Stimulated activated CD8-positive, alpha-beta memory T cell treated with anti-CD3 and anti-CD28 coated beads, Interleukin-15, amount 100 ng/mL, for 24 hours (primary cell): ENCODE measurements at places on chromosomes 7 and 10.
A peak's percentile ranks its signal among the peaks of the same experiment; 100 is the strongest.

DNA sequence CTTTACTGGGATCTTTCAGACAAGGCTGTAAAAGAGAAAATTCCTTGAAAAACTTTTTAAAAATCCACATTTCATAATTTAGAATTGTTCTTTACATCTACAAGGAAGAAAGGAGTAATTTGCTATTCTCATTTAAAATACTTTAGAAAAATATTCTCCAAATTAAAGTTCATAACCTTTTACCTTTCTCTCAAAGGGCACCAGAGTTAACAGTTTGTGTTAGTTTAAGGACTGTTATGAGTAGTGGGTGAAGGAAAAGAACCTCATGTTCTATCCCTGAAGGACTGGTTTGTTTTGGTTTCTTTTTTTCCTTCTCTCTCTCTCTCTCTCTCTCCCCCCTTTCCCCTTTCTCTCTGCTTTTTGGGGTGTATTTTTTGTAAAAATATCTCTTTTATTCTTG is 4.1 kb downstream of the AGMO start:
- DNase-seq = no peak

- no peak for DNase-seq
These were observed 16.9 kb downstream of the NOM1 start for GRCh38 chr7:156966387-156966786.

- DNase-seq = no peak
These were observed 283.4 kb downstream of the TFEC start for GRCh38 chr7:115747174-115747573.

DNA sequence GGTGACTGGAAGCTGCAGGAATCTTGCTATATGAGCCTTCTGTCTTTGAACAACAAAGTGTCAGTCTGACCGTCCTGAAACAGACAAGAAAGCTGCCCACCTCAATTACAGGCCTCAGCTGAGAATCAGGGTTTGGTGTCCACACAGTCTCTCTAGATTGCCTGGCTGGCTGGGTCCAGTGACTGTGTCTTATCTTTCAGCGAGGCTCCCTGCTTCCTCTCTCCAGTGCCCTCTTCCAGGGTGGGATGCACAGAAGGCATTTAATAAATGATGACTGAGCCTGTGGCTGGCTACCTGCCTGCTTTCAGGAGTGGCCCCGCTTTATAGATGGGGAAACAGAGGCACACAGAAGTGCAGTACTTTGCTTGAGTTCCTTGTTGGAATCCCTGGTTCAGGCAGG is 27.4 kb downstream of the FGF8 start:
- no peak for DNase-seq

DNA sequence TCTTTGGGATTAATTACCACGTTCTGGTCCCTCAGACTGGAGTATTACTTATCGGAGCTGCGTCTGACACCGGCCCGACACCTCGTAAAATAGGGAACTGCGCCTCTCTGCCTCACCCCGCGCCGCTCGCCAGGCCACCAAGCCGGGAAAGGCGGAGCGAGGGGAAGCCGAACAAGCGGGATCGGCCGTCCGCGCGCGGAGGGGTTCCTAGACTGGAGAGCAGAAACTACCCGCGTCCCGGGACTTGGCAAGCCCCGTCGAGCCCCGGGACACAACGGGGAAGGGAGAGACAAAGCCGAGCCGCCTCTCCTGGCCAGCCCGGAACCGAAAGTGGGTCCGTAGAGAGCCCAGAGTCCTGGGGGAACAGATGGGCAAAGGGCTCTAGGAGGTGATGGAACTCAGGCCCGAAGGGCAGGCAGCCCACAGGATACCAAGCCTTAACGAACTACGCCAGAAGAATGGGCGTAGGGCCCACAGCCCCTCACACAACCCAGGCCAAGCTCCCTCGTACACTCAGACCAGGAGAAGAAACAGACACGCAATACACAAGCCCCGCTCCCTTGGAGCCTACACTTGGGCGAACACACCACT is 6.5 kb downstream of the LBX1 start:
- no peak for DNase-seq

- DNase-seq = no peak
These were observed 694 bp upstream of the WASL start for GRCh38 chr7:123749537-123749857.

- no peak for DNase-seq
These were observed 33.9 kb upstream of the IKZF1 start for GRCh38 chr7:50270531-50271018.

DNA sequence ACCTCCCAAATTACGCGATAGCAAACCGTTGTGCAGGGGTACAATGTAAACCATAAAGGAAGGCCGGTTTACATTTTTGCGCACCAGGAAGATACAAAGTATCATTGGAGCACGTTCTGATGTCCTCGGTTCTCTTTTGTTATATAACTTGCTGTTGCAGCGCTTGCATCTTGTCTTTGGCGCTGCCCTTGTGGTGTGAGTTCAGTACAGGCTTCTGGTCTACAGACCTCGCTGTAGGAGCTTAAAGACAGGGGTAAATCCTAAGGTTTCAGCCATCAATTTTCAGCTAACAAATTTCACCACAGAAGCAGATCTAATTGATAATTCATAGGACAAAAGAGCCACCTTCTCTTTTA is 1.5 kb upstream of the MKX start:
- DNase-seq = no peak

- no peak for DNase-seq
These were observed 622 bp upstream of the COL1A2 start for GRCh38 chr7:94394109-94394436.

- peak; percentile 37 for DNase-seq
These were observed 982 bp downstream of the SFXN3 start for GRCh38 chr10:101031796-101032636.

GRCh38 chr7:127056202-127056601 is 196.5 kb downstream of the GRM8 start:
- no peak for DNase-seq

DNA sequence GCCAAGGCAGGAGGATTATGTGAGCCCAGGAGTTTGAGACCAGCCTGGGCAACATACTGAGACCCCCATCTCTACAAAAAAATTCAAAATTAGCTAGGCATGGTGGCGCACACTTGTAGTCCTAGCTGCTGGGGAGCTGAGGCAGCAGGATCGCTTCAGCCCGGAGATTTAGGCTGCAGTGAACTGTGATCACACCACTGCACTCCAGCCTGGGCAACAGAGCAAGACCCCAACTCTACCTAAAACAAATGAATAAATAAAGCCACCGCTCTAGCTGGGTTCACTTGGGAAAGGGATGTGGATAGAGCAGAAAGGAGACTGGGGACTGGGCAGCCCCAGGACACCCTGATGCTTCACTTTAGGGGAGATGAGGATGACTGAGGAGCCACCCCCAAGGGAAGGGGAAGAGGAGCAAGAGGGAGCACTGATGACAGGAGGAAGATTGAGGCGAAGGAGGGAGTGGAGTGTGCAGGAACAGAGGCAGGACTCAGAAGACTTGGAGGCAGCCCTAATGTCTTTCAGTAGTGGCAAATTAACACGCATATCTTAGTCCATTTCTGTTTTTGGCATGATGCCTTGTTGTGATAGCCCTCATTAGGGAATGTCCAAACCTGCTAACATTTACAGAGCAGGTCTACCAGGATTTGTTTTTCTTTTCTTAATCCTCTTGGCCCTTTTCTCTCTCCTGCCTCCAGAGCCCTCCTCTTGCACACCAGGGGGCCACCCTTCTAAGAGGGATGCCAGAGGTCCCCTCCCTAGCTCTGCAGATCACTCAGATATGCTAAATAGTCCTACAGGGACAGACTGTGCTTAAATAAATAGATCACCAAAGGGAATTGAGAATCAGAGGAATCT is 88.3 kb downstream of the C10orf105 start:
- no peak for DNase-seq

DNA sequence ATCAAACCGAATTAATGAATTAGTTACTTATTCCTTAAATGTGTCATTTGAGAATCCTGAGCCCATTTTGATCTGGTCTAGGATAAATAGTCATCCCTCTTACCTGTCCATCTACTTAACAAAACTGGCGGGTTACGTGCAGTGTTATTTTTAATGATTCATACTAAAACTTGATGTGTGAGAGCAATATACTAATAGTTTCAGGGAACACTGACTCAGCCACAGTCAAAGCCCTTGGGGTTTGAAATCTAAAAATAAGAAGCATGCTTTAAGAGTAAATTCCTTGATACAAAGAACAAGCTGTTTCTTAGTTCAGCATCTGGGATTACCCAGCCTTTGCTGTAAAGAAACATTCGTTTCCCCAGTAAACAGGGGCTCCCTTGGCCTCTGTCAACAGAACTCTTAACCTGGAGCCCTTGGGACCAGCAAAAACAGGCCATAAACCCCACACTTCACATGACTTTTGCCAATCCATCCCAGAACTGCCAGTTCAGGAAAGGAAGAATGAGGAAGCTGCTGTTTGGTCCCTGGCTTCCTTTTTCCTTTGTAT is 370.6 kb upstream of the IGFBP3 start:
- no peak for DNase-seq

GRCh38 chr7:22269963-22270362 is 87.0 kb downstream of the RAPGEF5 start:
- no peak for DNase-seq

GRCh38 chr10:8638088-8638672 is 583.7 kb downstream of the GATA3 start:
- no peak for DNase-seq
